ENCODE measurements at places on chromosomes 5 and 9. TPM values are rescaled to one million over a fixed set of nuclear protein-coding genes. Genes with fewer than 3 reads are reported as not detected.

Gene DBH
- total RNA-seq, result not detected

Gene DDX31
- total RNA-seq, result 20.9 TPM

Gene CATSPER3
- 0.40 TPM for total RNA-seq

- no peaks in the 10 kb centered on the region for H3K27me3 ChIP-seq
- H3K4me3 ChIP-seq, result peak overlapping the region; percentile 87
- H3K27ac ChIP-seq, result peak overlapping the region; percentile 95
- peaks cover 11% of the 10 kb centered on the region for H3K36me3 ChIP-seq
- peaks cover 59% of the 10 kb centered on the region for H3K4me1 ChIP-seq
- no peak for DNase-seq
Observed at GRCh38 chr5:181222630-181223057, 437 bp upstream of the TRIM41 start.

Data from activated CD4-positive, alpha-beta T cell treated with anti-CD3 and anti-CD28 coated beads for 36 hours (primary cell).